ENCODE measurements at places on chromosomes 2 and 18.
A peak's percentile ranks its signal among the peaks of the same experiment; 100 is the strongest.

- no peak for DNase-seq
Measured at GRCh38 chr2:71550801-71551630, 97.7 kb downstream of the DYSF start.

DNA sequence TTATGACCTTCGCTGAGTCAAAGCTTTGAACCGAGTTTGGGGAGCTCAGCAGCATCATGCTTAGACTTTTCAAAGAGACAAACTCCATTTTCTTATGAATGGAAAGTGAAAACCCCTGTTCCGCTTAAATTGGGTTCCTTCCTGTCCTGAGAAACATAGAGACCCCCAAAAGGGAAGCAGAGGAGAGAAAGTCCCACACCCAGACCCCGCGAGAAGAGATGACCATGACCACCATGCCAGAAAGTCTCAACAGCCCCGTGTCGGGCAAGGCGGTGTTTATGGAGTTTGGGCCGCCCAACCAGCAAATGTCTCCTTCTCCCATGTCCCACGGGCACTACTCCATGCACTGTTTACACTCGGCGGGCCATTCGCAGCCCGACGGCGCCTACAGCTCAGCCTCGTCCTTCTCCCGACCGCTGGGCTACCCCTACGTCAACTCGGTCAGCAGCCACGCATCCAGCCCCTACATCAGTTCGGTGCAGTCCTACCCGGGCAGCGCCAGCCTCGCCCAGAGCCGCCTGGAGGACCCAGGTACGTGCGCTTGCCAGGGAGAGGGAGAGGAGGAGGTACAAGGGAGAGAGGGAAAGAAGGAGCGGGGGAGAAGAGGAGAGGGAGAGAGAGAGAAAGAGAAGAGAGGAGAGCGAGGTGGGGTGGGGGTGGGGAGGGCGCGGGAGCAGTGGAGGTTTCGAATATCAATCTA is at the start of gene DLX1:
Gene DLX1, plus strand, starts transcription at position 48 of the 700 bp plus-strand sequence. Its CDS starts 171 bp downstream, at position 219.
- DNase-seq: no peak

GRCh38 chr2:64017811-64018700 is 1.2 kb downstream of the VPS54 start:
- no peak for DNase-seq

- peak; percentile 19 for DNase-seq
Measured at GRCh38 chr2:147351784-147352183, 493.0 kb upstream of the ACVR2A start.
